ENCODE measurements at places on chromosomes 7 and 10.
A peak's percentile ranks its signal among the peaks of the same experiment; 100 is the strongest.

GRCh38 chr10:44513591-44513990, 128.7 kb upstream of the CXCL12 start:
- no peak for DNase-seq

GRCh38 chr7:138345567-138345966, 114.5 kb upstream of the TRIM24 start:
- DNase-seq, result no peak

DNA sequence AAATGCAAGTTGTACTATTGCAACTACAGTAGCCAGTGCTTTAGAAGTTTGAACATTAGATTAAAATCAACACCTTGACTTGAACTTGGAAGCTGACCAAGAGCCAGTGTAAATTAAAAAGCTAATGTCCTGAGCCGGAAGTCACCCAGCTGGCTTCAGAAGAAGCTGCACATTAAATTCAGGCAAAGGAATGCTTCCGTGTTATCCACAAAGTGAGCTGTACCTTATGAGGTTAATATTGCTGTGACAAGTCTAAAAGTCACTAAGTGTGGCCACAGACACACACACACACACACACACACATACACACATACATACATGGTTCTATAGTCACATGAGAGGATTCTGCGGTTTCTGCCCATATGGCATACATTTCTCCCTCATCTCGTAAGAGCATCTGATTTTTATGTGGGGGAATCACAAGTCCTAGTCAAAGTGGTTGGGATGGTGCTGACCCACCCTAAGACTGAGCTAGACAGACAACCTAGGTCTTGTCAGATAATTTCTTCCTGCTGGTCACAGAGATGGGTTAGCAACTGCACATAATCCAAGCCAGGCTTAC, 612.9 kb downstream of the SORCS1 start:
- DNase-seq, result no peak

- no peak for DNase-seq
Measured at GRCh38 chr7:100019908-100020307, 4.5 kb downstream of the ZKSCAN1 start.

GRCh38 chr10:3624367-3624766, 160.6 kb downstream of the KLF6 start:
- no peak for DNase-seq

DNA sequence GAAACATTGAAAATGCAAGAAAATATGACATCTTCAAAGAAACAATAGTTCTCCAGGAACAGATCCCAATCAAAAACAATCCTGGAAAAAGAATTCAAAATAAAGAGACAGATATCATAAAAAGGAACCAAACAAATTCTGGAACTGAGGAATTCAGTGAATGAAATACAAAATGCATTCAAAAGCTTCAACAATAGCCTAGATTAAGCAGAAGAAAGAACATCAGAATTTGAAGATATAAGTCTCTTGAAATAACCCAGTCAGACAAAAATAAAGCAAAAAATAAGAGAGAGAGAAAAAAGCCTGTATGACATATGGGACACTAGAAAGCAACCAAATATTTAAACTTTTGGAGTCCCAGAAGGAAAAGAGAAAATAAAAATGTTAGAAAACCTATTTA, 60.3 kb downstream of the MINPP1 start:
- DNase-seq, result no peak

GRCh38 chr10:95935429-95935828, 27.7 kb downstream of the CC2D2B start:
- DNase-seq, result no peak

DNA sequence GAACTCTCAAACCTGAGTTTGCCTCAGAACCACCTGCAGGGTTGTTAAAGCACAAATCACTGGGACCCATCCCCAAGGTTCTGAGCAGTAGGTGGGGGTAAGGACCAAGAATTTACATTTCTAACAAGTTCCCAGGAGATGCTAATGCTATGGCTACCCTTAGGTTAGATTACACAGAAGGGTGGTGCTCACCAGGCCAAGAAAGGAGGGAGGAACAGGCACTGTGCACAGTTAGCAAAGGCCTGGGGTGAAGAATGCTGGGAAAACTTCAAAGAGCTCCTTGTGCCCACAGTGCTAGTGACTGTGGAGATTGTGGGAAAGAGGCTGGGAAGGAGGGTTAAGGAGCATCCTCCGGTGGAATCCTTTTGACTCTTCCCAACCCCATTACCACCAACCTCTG, 8.7 kb upstream of the PRSS2 start:
- no peak for DNase-seq

DNA sequence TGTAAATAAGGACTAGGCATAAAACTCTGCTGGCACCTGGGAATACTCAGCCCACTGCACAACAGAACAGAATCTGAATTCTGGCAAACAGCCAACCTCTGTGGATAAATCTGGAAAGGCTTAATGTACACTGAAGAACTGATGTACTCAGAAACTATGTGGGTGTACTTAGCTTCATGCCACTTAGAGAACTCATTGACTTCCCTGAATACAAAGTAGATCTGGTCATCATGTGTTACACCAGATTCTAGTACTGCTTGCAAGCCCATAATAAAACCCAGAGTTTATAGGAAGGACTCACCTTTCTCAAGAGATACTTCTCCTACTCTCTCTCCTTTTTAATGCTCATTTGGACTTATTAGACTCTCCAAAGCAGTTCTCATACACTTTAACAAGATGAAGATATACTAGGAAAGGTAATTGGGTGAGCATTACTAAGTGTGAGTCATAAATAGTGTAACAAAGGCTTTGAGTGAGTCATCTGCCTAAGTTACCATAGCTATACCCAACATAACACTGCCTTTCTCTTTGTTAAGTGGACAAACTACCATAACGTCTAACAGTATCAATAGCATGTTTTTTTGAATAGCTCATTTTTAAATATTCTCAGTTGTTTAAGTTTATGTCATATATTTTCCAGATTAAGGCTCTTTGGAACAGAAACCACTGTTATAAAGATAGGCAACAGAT, 309.1 kb downstream of the MDFIC start:
- DNase-seq, result no peak

DNA sequence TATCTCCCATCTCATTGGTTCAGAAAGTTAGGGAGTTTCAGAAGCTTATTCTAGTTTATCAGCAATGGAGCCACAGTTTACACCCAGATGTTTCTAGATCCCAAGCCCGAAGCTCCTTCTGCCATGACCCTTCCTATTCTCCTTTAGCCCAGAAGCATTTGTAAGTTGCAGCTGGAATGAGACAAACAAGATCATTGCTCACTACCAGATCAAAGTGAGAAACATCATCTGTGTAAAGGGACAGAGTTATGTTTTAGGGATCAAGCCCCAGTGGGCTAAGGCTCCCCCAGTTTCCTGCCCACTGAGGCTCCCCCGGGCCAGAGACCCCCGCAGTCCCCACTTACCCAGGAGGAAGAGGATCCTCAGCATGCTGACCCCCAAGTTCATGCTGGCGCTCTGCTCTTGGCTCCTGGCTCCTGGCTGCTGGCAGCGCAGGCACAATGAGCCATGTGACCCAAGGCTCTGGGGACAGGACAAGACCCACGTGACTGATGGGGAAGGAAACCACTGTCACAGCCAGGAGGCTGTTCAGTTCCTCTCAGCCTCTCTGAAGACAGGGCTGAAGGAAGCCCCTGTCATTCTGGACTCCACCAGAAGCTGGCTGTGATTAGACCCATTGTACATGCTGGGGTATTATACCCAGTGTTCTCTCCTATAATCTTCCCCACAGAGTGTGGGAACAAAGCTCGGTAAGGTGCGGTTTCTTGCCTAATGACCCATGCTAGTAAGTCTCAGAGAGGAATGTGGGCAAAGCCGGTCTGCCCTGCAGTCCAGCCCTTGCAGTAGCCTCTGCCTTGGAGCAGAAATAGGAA, at the start of gene TMEM273:
TSS of gene TMEM273 (minus strand) at position 442 of the 812 bp plus-strand sequence. CDS start at position 387, 55 bp downstream.
- DNase-seq, result no peak

GRCh38 chr7:20577441-20578071, 37.9 kb upstream of the ABCB5 start:
- DNase-seq, result no peak

- no peak for DNase-seq
Measured at GRCh38 chr10:21904930-21905329, 98.6 kb downstream of the DNAJC1 start.

DNA sequence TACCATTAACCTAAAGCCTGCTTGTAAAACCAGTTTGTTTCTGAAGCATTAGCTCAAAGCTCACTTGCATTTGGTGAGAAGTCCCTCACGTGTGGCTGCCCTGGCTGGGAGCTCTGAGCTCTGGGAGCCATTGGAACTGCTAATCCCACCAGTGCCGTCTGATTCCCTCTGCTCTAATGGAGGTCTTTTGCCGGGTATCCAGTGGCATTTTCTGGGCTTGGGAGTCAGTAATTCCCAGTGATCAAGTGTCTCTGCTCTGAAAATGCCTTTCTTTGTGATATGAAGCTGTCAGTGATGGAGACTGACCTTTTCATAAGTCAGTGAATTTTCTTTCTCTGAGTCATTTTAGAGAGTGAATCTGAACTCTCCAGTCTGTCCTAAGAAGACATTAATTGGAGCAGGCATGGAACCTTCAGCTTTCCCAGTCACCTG, 36.9 kb upstream of the FAM20C start:
- DNase-seq, result no peak

DNA sequence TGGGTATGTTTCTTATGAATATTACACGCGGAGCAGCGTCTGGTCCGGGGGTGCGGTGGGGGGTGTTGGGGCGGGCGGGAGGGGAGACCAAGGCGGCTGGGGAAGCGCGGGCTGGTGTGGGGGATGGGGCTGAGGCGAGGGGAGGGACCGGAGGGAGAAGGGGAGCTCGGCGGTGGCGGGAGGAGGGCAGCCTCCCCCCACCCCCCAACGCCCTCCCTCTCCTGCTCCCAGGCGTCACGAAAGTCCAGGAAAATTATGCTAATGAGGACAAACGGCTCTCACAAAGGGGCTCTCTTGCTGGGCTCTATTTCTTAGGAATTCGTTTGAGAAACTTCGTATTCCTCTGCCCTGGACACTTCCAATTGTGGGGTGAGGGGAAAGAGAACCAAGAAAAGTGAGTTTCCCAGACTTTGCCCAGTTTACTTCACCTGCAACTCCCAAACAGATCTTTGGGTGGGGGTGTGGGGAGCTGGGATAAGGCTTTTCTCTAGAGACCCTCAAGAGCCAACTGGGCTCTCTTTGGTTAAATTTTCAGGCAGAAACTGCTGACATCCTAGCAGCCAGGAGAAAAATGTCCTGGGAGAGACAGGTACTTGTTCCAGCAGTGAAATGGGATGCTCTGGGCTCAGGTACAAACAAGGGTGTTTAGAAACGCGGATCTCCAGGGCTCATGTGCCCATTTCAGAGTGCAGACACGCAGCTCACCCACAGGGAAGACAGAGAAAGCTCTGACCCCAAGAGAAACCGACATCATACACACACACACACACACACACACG, 11.7 kb upstream of the HOXA2 start:
- no peak for DNase-seq

DNA sequence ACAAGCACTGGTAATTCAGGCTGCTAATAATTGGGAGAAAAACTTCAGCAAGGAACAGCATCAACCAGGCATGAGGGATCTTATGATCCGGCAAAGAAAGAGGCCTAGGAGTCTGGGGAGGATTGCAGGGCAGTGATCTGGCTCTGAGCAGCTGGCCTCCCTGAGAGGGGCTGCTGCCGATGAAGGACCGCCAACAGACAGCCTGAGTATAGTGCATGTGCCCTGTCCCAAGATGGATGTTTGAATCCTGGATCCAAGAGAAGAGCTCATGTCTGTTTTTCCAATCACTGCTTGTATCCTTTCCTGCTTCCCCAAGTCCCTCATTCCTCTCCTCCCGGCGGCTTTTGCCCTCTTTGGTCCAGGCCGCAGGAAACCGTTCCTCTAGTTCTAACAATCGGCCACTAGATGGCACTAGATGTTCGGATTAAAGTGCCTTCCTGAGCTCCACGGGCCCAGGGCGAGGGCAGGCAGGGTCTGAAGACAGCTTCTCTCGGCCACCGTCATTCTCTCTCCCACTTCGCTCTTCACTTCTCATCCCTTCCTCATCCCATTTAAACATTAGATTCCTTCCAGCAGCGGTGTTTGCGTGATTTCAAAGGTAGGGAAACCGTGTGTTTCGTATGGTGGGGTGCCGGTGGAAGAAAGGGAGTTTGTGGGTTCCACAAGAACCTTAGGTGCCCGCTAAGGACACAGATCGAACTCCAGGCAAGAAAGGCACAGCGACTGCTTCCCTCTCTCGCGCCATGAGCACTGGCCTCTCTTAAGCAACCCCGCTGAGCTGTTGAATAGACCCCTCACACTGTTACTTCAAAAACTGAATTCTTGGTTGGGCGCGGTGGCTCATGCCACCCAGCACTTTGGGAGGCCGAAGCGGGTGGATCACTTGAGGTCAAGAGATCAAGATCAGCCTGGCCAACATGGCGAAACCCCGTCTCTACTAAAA, 82.4 kb downstream of the ADCYAP1R1 start:
- DNase-seq, result peak; percentile 39

GRCh38 chr7:143016996-143017395, 9.9 kb downstream of the OR9A2 start:
- no peak for DNase-seq

DNA sequence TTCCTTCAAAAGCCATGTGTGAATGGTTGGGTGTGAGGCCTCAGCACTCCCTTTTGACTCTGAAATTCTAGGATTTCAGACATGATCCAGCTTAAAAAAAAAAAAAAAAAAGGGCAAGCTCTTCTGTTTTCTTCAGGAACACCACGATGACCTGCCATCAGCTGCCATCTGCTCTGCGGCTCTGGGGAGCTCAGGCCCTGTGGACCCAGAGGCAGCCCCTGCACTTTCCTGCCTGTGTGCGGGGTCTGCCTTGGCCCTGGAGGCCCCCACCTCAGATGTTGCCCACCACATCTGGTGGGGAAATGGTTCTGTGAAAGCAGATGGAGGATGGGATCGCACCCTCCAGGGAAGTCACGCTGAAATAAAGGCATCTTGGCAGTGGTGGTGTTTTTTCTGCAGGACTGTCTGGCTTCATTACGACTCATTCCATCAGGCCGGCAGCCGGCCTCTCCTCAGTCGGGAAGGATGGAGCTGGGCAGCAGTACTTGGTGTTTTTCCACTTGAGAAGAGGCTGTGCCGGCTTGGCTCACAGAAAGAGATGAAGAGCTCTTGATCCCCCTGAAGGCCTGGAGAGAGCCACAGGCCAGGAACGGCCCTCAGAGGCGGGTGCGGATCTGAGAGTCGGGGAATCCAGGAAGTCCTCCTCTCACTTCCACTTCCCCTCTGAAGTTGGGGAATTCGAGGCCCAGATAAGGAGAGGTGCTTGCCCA, 66.1 kb upstream of the AQP1 start:
- no peak for DNase-seq

- DNase-seq, result no peak
Measured at GRCh38 chr7:118573085-118573484, 348.6 kb downstream of the ANKRD7 start.

- no peak for DNase-seq
Measured at GRCh38 chr7:130947792-130948580, 214.0 kb upstream of the KLF14 start.

GRCh38 chr7:131145026-131145425, 182.7 kb upstream of the MKLN1 start:
- DNase-seq, result no peak
